ENCODE measurements at places on chromosomes 5 and 9.

DNA sequence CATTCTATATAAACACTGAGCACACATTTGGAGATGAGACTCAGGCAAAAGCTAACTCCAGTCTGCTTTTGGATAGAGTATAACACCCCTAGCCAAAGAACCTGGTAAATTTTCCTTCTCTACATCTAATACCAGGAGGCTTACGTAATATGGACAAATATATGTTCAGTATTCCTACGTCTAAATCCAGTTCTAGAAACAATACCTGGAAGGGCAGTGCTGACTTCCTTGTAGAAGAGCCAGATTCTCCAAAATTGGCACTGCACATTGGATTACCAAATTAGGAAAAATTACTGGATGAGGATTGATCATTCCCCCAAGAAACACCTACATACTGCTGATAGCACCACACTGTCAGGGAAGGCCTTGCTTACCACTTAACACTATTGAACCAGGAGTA lies 247.4 kb downstream of the SAXO1 start:
- DNase-seq: no peak

GRCh38 chr5:5132234-5132633 lies 7.9 kb upstream of the ADAMTS16 start:
- DNase-seq: no peak

GRCh38 chr9:127168756-127169574 lies 46.5 kb upstream of the ANGPTL2 start:
- DNase-seq: no peak

DNA sequence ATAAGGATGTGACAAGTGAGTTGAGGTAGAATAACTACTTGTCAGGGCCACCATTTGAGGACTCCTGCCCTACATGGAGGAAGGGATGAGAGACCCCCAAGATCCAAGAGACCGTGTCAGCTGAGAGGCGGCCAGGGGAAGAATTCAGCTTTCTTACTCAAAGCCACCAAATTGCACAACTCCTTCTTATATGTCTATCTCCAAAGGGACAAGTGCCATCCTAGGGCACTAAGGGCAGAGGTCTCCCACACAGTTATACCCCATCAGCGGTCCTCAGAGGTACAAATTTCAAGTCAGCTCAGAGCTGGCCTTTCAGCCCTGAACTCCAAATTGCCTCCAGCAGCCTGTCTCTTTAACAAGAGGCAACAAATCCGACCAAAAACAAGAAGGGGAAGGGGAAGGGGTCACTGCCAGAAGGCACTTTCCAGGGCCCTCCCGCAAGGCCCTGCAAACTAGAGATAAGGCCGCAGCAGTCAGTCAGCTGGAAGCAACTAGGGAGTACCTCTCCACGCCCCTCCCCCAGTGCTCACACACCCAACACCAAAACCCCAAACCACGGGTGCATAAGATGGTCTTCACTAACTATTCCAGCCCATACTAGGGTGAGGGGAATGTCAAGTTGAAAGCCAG lies 6.1 kb upstream of the STOML2 start:
- no peak for DNase-seq

GRCh38 chr5:171131497-171131896 lies 177.6 kb upstream of the TLX3 start:
- DNase-seq: no peak

Measured in gastrocnemius medialis (tissue), 4 donors.